ENCODE measurements at places on chromosomes 1 and 21.

GRCh38 chr21:31318971-31319370 lies 25.1 kb downstream of the TIAM1 start:
- no peak for DNase-seq

DNA sequence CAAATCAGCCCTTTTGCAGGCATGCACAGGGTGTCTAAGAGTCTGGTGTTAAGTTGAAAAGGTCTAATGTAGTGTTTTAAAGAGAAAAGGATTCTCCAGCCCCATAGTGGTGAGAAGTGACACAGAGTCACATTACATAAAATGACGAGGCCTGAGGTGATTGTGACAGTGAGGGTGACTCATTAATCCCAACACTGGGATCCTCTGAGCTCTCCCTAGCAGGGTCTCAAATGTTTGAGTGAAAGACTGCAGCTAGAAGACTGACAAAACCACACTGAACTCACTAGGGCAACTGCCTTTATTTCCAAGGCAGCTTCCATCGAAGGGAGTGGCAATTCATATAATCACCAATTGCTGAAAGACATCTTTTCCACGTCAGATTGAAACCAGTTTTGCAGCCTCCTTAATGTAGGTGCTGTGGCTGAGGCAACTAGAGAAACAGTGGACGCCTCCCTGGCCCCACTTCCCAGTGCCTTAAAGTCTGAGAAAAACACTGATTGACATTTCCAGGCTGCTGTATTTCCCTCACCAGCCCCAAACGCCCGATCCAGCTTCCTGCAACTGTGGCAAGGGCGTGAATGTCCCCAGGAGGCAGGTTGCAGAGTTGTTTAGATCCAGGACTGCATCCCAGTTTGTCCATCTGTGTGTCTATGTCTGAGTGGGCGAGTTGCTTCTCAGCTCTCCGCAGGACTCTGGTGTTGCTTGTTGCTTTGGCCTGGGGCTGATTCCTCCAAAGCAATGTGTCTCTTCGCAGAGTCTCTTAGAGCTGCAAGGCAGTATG lies 81.4 kb downstream of the RUNX1 start:
- no peak for DNase-seq

DNA sequence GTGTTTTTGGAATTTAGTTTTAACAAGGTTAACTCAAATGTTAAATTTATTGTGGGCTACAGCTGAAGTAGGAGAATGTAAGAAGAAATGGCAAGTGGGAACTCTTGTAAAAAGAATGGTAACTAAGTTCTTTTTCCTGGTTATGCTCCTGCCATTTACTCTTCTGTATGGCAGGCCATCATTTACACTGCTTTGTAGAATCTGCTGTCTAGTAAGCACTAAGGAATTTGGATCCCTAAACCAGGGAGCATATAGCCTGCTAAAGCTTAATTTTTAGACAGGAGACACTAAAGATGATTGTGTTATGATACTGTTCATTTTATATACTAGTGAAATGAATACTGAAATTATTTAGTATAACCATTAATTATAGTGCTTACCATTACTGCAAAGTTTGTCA lies 85.3 kb downstream of the CAMTA1 start:
- no peak for DNase-seq

DNA sequence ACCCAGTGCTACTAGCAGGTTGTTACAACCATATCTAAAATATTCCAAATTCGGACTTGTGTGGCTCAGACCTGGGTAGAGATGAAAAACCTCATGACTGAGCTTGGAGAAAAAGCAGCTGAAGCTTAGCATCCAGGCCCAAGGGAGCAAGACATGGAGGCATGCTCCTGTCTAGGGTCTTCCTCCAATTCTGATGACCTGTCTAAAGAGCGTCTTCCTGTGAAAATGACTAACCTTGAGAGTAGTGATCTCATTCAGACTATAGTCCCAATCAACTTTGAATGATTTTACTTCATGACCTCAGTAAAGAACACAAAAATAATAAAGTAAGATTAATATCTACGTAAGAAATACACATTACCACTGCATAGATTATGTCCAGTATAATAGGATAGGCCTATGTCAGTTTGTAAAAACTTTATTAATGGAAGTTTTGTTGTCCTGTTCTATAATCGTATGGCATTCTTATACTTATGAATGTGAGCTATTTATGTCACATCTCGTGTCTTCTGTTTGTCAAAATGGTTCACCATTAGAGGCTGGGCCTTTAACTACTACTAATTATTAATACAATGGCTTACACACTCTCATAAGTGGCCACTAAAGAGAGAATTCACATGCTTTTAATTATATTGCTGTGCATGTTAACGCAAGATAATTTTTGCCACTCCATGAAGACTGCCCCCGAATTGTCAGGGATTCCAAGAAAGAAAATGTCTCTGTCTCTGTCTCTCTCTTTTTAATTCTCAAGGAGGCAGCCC lies 201.3 kb downstream of the NCAM2 start:
- no peak for DNase-seq

GRCh38 chr1:94045465-94046056 lies 75.4 kb downstream of the ABCA4 start:
- DNase-seq, result peak; percentile 30

GRCh38 chr1:54888080-54888733 lies 1.2 kb upstream of the DHCR24 start:
- no peak for DNase-seq

DNA sequence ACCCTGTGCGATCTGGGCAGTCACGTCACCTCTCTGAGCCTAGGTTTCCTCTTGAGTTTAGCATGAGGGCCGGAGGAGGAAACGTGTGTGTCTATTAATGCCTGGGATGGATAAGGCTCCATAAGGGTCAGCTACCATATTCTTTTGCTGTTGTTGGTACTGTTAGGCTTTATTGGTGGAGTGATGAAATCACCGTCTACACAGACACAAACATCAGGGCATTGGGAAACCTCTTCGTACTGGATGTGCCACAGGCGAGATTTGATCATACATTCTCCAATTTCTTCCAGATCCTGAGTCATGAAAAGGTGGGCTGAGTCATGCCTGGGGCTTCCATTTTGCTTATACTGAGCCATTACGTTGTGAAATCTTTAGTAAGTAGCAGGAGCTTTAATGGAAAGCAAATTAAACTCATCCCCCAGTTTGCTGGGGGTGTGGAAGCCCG lies 24.9 kb upstream of the GRHL3 start:
- DNase-seq, result no peak

DNA sequence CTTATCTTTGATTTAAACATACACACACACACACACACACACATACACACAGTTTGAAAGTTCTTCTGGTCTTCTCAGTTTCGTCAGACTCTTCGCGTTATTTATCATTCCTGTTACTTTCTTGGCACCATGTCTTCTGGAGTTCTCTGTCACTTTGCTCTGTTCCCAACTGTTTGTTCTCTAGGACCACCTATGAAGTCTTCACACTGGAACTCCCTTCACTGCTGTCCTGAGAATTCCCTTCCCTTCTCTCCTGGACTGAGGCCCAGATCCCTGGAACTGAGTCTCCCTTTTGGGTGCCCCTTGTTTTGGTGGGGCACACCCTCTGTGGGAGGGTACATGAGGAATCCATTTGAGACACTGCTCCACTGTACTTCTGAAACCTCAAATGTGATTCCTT lies 30.5 kb downstream of the ALG14 start:
- DNase-seq, result no peak

DNA sequence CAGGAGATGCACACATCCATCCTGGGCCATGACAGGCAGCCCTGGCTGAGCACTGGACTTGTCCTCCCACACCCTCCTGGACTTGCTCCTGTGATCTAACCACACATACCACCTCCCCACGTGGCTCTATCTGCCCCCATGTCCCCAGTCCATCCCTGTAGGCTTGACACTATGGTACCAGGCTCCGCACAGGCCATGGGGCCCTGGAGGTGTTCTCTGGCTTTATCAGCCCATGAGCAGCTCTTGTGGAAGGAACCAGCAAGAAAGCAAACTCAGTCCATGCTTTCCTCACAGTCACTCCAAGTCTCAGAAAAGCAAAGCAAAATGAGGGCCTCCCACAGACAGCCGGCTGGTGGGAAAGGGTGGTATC lies 61.6 kb downstream of the CD46 start:
- DNase-seq, result no peak

GRCh38 chr1:207026104-207026534 lies 6.4 kb downstream of the C1orf116 start:
- no peak for DNase-seq

- DNase-seq, result no peak
These were observed 62.5 kb downstream of the SCCPDH start for GRCh38 chr1:246786606-246787238.

DNA sequence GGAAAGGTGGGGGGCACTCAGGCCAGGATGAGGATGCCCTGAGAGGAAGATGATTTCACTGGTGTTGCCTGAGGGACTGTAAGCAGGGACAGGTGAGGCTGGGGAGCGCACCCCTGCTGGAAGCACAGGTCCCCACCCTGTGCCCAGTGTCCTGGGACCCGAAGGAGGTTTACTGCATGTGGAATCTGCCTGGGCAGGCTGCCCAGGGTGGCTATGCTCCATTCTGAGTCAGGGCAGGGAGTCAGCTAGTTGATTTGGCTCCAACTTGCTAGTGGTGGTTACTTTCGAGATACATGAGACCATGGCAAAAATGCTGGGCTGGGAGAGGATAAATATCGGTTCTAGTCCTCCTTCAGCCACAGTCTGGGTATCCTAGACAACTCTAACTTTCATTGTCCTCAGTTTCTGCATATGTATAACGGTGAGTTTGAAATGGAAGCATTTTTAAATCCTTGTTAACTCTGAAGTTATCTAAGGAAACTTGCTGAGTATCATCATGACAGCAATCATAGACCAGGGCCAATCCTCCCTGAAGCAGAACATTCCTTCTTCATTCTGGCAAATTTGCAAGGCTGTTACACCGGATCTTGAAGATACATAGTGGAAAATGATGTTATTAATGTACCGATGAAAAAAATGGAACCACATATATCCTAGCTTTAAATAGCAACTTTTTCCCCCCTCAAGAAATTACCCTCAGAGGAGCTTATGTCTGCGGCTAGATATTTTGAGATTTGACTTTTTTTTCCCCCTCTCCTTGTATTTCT lies 7.7 kb downstream of the TLR5 start:
- DNase-seq, result no peak

- DNase-seq, result no peak
These were observed 114.3 kb downstream of the NAV1 start for GRCh38 chr1:201653233-201653632.

DNA sequence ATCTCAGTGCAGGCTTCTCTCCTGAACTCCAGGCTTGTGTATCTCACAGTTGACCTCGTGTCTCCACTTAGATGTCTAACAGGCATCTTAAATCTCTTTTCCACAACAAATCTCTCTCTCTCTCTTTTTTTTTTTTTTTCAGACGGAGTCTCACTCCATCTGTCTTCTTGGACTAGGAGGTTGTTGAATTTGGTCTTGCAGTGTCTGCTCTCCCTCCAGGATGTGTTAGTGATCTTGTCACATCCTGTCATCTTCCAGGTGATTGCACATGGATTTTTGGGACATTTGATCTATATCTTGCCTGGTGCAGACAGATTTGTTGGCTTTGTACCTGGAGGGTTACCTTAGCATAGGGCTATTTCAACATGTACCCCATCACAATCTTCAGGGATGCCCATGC lies 26.5 kb upstream of the KCNA10 start:
- no peak for DNase-seq
